ENCODE measurements at places on chromosomes 7 and 10.

DNA sequence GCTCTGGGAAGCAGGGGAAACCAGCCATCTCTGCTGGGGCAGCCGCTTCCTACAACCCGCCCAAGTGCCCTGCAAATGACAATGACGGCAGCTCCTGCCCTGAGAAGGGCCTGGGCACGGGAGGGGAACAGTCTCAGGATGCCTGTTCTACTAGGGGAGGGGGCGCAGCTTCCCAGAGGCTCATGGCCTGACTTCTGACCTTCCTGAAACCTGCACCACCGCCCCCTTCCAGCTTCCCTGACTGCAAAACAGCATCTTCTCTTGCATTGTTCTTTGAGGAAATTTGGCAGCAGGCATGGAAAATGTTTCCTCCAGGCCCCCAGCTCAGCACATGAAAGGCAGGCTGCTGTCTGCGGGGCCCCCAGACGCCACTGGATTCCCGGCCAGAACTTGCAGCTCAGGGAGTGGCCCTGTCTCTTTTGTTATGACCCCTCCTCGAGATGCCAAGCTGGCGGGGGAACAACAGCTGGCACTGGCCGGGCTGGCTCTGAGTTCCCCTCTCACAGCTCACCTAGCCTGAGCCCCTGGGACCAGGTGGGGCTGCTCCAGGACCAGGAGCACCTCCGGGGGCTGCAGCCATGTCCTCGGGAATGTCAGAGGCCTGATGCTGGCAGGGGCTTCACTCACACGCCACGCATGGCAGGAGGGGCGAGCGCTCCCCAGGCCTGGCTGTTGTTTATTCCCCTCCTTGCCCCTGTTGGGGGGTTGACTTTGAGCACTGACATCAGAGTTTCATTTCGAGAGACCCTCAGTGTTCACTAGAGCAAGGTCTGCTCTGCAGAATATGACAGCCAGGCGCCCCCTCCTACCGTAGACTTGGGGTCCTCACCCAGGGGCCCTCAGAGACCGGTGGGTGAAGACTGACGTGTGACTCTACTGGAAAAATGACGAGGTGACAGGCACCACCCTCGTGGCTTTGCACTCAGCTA, 62.7 kb downstream of the CALML3 start:
- no peak for DNase-seq

DNA sequence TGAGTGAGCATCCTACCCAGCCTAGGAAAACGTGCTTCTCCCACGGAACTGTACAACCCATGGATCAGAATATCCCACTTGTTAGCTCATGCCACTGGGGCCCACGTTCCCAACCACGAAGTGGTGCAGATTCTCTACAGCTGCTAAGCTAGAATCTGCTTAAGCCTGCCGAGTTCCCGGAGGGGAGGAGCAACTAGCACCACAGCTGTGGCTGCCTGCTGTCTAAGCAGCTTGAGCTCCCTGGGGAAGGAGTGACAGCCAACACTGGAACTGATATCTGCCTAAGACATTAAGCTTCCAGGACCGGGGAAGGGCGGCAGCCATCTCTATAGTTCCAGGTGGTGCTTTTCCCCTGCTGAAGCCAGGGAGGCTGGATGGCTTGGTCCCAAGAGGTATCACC, 334.7 kb upstream of the CHRM2 start:
- DNase-seq: no peak

GRCh38 chr7:117157241-117158209, 165.3 kb downstream of the WNT2 start:
- no peak for DNase-seq

GRCh38 chr7:151925446-151926335, 30.6 kb upstream of the GALNTL5 start:
- no peak for DNase-seq

- no peak for DNase-seq
These were observed 119.4 kb downstream of the PTPRN2 start for GRCh38 chr7:158468181-158468580.

- no peak for DNase-seq
These were observed 474.0 kb downstream of the RPS24 start for GRCh38 chr10:78507510-78508160.

- DNase-seq: no peak
These were observed 60.0 kb downstream of the RALA start for GRCh38 chr7:39683216-39683845.

GRCh38 chr10:22704942-22705341, 9.4 kb downstream of the PIP4K2A start:
- DNase-seq: no peak

- DNase-seq: no peak
These were observed 62.4 kb upstream of the CC2D2B start for GRCh38 chr10:95845411-95845810.

DNA sequence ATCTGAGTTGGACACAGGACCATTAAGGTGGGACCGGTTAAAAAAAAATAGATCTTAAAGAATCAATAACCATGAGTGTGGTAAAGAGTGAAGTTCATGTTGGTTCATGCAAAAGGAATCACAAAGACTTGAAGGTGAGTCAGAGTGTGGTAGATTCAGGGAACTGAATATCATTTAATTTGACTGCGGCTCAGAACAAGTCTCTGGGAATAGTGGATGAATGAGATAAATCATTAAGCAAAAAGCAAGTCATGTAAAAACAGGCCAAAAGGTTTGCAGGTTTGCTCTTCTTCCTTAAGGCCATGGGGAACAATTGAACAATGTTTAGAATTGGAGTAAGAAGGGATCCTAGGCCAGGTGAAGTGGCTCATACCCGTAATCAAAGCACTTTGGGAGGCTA, 385.8 kb downstream of the ETV1 start:
- DNase-seq: no peak

DNA sequence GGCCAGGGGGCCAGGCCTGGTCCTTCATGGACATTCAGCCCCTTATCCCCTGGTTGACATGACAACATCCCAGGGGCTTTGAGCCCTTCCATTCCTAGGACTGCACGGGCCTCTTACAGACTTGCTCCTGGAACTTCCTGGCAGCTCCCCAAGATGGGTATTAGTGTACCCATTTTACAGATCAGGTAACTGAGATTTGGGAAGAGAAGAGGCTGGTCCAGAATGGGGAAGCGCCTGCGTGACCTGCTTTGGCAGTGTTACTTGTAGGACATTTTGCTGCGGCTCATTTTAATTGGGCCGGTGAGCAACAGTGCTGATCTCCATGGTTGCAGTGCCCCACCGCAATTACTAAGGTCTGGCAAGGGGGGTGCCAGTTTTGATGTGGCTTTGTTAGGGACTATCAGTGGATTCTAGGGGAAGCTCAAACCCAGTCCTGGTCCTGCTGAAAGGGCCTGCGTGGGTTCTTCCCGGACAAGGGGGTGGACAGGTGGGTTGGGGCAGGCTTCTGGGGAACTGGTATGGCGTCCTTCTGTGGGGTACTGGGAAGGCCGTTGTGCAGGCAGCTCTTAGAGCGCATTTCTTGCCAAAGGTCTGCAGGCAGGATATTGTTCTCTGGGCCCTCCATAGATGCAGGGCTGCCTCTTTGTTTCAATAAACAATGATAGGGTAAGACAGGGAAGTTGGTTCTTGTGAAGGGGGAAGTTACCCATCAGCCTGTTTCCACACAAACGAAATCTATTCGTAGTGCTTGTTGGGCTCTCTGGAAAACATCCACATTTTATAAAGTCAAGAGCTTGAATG, 137.6 kb downstream of the RGS10 start:
- no peak for DNase-seq

DNA sequence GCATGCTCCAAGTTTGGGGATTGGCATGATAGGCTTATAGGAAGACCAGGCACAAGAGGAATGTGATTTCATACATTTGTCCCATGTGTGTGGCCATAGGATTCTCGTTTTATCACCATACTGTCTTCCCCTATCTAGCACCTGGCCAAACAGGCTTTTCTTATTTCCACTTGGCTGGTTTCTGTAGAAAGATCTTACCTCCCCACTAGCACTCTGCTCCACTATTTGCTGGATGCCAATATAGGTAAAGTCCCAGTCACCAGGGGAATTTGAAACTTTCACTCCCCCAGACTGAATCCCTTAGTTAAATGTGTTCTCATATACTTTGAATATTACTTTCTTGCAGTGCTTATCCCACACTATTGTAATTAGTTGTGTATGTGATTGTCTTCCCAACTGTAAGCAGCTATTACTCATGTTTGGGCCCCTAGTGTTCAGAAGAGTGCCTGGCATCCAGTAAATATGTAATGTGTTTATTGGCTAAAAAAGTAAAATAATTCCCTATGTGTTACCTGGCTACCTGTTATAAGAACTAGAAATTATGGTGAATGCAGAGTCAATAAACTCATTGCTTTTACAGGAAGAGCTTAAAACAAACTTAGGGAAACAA, 109.0 kb downstream of the LRMDA start:
- DNase-seq: no peak

GRCh38 chr7:4436936-4437335, 245.2 kb upstream of the FOXK1 start:
- DNase-seq: no peak

GRCh38 chr10:100829933-100830727, 82.6 kb upstream of the SLF2 start:
- no peak for DNase-seq

- no peak for DNase-seq
These were observed 140.1 kb downstream of the PLXNA4 start for GRCh38 chr7:132436121-132436520.

DNA sequence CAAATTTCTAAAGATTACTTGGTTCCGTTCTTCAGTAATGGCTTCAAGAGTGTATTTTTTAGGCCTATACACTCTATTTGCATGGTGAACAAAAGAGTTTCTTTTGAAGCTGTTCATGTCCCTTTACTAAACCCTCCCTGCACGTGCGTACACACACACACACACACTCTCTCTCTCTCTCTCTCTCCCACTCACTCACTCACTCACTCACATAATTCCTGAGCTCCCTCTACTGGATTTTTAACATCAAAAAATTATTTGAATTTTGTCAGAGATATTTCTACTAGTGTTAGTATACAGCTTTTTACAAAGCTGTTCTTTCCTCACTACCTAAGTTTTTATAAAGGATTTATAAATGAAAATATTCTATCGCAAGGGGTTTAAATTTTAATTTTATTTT, 85.9 kb downstream of the UBE3C start:
- DNase-seq: no peak

GRCh38 chr10:123402656-123403055, 248.5 kb downstream of the BUB3 start:
- no peak for DNase-seq

GRCh38 chr7:333393-333764, 43.4 kb downstream of the FOXL3 start:
- DNase-seq: no peak

DNA sequence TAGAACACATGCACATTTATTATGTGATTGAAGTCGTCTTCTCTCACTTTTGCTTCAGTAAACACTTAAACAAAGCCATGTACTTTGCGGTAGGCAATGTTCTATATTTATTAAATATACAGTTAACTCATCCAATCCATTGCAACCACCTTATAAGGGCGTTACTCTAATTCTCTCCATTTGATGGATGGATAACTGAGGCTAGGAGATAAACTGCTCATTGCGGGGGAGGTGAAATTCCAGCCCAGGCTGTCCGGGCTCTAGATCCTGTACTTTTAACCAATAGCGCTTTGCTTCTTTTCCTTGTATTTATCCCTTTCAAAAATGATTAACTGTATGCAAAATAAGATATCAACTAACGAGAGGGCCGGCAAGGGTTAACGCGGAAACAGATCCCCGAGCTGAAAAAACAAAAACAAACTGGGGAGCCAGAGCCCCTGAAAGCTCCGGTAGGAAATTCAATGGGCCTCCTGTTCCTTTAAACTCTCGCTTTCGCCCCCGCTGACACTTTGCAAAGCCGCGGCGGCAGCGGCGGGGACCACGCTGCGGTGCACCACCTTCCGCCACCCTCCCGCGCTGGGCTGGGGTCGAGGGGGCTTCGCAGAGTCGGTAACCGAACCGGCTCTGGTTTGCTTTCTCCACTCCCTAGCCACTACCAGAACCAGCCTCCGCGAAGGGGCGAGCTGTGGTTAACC, 1.0 kb upstream of the PLXDC2 start:
- DNase-seq: no peak

DNA sequence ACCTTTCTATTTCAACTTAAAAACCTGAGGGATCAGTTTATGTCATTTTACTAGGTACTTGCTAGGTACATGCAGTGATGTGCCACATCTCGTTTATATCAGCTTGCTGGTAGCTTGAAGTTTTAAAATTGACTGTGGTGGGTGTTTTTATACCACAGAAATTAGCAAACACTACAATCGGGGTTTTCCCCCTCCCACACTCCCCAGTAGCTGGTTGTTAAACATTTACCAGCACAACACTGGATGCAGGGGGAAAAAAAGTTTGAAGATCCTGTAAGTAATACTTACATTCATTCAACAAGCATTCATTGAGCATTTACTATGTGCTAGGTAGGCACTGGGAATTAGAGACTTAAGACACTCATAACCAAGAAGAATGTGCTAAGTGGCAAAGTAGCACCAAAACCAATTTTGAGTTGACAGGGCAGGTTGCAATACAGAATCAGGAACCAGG, 32.6 kb downstream of the USP6NL start:
- peak; percentile 9 for DNase-seq

GRCh38 chr10:36170142-36170719, 528.1 kb upstream of the FZD8 start:
- DNase-seq: no peak

DNA sequence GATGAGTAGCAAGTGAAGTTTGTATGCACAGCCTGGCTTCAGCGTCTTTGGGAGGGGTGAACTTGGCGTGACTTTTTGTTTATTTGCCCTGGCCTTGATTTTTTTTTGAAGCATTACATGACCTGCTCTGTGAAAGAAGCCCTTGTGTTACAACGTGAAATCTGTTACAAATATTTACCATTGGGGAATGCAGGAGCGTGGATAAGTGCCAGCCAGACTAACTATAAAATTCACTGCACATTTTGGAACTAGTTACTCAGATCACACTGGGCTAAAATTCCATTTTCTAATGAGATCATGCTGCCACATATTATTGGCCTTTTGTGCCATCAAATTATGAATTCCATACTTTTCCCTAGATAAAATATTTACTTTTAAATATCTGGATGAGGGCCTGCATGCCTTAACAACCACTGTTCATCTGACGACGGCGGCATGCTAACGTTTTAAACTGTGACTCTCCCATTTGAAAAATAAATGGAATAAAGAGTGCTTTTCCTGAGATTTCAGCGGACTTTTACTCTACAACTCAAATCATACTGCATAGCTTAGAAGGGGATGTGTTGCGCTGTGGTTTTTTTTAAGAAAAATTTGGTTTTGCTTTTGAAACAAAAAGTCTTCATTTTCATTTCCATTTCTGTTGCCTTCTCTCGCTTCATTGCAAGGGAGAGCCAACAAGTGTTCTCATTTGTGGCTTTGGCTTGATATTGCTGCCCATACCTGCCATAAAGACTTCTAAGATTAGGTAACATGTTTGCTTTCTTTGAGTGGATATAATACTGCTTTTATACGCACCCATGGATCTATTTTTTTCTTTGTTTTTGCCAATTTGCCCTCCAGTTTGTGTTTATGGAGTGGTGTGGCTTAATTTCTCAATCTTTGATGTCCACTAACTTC, 352.2 kb downstream of the TFEC start:
- DNase-seq: no peak
